RKO (cell line): ENCODE measurements at places on chromosomes 16 and 17.

DNA sequence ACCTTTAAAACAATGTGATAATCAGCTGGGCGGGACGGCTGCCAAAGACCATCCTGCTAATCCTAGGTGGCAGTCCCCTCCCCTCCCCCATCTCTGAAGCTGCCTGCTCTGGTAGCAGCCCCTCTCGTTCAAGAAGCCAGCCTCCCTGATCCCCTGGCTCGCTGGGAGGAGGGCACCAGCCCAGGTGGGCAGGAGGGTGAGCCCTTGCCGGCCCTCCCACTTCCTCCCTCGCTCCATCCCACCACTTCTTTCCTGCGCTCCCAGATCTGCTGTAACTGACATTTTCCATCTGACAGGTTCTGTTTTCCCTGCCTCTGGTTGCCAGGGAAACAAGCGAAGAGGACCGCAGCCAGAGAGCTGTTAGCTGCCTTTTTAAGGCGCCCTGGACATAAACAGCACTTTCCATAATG lies 155.7 kb upstream of the TNRC6C start:
- DNase-seq, result no peak

DNA sequence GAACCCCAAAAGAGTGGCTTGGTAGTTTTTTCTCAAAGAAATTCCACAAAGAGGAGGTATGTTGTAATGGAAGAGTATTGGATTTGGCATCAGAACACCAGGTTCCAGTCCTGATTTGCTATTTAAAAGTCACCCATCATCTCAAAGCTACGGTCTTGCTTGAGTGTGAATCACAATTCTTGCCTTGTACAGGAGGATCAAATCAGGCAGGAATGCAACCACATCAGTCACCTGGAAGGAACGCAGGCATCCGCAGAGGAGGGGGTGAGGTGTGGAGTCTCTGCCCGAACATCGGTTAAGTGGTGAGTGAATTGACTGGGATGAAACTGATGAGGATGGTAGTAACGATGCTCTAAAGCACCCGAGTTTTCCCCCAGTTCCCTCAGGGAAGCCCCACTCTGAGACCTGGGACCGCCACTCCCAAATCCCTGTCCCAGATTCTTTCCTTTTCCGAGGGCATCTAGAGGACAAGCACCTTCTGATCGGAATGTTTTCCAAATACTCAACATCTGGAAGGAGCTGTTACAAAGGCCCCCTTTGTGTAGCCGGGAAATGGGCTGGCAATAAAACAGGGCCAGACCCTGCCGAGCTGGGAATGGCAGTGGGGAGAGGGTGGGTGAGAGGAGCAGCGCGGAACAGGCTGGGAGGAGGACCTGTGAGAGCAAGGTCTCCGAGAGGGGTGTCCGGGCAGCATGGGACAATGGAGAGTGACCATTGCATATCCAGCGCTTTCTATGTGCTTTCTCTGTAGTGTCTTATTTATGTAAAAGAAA lies 469.6 kb downstream of the SLC39A11 start:
- DNase-seq, result no peak

- DNase-seq, result no peak
Observed at GRCh38 chr17:74424657-74425056, 7.2 kb upstream of the GPRC5C start.

- no peak for DNase-seq
Observed at GRCh38 chr17:6177941-6178694, 107.9 kb downstream of the WSCD1 start.

GRCh38 chr17:74632617-74633016 lies 9.1 kb upstream of the CD300E start:
- DNase-seq, result no peak

DNA sequence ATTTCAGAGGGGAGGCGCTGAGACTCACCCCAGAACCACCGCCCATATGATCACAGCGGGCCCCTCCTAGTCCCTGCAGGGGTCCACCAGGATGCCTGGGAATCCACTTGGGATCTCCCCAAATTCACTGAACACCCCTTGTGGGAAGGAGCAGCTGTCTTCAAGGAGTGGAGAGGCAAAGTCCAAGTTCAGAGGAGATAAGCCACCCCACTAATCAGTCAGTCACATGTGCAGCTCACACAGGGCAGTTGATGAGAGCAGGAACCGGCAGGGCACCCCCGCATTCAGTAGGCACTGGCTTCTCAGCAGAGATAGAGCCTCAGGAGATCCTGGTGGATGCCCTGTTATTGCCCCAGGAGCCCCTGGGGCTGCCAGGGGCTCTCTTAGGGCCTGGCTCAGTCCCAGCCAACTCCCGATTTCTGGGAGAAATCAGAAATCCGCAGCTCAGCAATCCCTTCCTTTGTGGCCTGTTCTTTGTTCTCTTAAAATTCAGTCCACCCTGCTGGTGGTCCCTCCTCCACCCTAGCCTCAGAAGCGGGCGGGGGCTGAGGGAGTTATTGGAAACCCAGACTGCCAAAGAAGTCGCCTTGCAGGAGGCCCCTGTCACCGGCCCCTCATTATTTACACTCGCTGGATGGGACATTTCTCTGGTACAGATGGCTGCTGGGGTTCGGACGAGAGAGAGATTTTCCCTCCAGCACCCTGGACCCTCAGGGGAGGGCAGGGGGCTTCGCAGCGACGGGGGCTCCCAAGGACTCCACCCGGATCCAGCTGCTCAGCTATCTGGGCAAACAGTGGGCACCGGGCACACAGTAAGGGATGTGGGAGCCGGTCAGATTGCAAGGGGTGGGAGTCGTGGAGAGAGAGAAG lies 1.8 kb downstream of the CDC42EP4 start:
- DNase-seq, result peak; percentile 69

GRCh38 chr17:29694918-29695563 lies 72.3 kb upstream of the CORO6 start:
- DNase-seq, result no peak

DNA sequence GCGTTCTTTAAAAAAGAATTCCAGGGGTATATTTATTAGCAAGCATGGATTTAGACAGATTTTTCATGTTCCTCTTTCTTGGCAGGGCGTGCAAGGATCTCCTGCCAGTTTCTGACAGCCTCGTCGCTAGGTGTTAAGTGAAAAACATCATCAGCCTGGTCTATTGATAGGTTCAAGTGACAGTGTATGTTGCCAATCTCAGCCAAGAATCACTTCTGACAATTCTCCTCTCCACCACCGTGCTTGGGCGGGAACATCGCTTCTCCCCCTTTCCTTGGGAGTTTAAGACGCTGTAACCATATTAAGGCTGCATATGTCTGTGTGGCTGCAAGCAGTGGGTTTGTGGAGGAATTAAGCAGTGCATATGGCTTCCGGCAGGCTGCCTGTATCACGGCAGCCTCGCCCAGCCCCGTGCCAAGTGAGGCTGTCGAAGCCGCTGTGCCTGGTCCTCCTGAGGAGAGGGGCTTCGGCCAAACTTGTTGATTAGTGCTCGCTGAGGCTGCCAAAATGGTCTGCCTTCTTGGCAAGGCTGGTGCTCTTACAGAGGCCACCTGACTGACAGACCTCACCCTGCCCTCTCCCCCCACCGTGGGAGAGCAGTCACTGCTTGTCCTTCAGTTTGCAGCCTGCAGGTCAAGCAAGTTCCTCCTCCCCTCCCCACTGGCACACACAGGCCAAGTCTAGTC lies 132.2 kb upstream of the MPHOSPH6 start:
- no peak for DNase-seq

- no peak for DNase-seq
Observed at GRCh38 chr17:29129731-29130130, 50.5 kb downstream of the MYO18A start.

- no peak for DNase-seq
Observed at GRCh38 chr17:10516065-10516464, 2.3 kb downstream of the MYH1 start.

GRCh38 chr17:55652825-55653224 lies 69.8 kb downstream of the TMEM100 start:
- DNase-seq, result no peak

DNA sequence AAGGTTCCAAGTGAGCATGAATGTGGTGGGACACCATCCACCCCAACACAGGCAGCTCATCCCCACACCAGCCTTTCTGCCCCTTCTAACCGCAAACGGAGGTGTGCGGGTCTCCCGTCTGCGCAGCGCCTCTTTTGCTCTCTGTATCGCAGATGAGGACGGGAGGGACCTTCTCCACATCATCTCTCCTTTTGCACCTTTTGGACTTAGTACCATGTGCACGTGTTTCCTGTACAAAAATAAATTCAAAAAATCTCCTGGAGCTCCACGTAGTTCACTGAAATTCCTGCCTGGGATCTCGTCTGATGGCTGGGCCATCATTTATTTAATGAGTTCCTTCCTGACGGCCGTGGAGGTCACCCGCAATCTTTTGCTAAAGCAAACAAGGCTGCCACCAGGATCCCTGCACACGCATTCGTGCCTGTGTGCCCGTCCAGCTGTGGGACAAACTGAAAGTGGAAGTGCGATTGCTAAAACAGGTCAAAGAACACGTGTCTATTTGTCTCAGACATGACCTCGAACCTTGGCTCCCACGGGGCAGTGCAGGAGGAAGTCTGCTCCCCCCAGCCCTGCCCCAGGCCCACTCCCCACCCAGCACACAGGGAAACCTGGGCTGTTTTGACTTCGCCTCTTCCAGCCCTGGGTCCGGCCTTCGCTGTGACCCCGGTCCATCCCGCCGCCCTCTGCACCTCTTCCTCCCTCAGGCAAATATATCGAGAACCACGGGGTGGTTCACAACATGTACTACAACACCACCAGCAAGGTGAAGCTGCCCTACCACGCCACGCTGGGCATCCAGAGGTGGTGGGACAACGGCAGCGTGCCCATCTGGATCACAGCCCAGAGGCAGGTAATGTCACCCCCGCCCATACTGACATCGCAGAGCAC lies 2.3 kb downstream of the ENPP7 start:
- DNase-seq, result no peak

- no peak for DNase-seq
Observed at GRCh38 chr17:63753215-63753614, 11.6 kb upstream of the STRADA start.

- DNase-seq, result peak; percentile 95
Observed at GRCh38 chr17:54968262-54968987, at the start of the genes COX11 and STXBP4. COX11 (minus strand) TSS chr17:54968654; CDS start chr17:54968646, 8 bp downstream. STXBP4 (plus strand) TSS chr17:54968765; CDS start chr17:54986220, 17,455 bp downstream.

GRCh38 chr17:71975331-71975801 lies 145.5 kb upstream of the SOX9 start:
- no peak for DNase-seq

DNA sequence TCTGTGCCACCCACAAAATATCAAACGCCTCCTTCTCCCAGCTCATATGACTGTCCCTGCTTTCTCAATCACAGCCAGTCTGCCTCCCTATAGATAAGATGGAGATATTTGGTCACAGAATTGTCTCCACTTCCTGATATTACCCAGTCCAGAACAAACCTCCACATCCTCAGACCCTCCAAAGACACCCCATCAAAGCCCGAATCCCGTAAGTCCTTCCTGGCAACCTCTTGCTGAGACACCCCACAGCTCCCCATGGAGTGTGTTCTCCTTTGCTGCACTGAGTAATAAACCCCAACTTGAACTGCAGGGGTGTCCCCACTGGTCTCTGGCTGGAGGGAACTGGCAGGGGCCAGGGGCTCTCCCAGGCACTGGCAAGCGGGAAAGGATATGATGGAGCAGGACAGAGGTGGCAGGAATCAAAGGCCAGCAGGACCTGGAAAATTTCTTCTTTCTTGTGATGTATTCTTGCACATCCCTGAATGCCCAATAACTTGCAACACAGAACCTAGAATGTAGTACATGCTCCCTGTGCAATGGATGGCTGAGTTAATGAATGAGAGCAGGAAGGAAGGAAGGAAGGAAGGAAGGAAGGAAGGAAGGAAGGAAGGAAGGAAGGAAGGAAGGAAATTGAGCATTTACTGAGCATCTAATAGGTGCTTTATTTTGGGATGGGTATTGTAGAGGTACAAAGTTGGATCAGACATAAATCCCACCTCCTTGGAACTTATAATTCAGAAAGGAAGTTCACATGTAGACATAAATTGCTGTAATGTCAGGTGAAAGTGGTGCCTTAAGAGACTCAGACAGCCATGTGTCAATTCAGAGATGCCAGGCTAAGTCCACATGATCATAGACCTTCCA lies 13.9 kb downstream of the TMEM114 start:
- DNase-seq, result no peak

DNA sequence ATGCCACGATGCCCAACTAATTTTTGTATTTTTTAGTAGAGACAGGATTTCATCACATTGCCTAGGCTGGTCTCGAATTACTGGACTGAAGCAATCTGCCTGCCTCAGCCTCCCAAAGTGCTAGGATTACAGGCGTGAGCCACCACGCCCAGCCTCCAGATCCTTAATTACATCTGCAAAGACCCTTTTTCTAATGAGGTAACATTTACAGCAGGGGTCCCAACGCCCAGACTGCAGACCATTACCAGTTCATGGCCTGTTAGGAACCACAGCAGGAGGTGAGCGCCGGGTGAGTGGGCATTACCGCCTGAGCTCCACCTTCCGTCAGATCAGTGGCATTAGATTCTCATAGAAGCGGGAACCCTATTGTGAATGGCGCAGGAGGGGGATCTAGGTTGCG lies 4.0 kb upstream of the RAB11FIP4 start:
- no peak for DNase-seq
